ENCODE measurements at places on chromosomes 1 and 21.

GRCh38 chr1:51997974-51998382, 7.5 kb upstream of the RAB3B start:
- no peak for DNase-seq

- DNase-seq, result no peak
These were observed 634.8 kb downstream of the MATN1 start for GRCh38 chr1:30088594-30088993.

DNA sequence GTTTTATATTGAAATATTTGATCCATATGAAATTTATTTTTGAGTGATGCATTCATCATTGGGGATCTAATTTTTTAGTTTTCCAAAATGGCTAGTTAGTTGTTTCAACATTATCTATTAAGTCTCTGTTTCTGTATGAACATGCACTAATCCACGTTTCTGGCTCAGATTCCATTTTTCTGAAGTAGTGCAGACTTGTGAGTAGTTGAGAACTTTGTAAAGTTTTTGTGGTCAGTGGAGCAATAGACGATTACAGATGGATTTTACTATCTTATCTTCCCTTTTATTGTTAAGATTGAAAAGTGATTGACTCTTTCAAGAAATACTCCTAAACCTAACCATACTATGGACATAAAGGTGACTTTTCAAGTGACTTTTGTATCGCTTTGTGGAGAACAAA, 16.7 kb downstream of the SOAT1 start:
- DNase-seq, result no peak

GRCh38 chr1:47696737-47697441, 259.0 kb downstream of the FOXD2 start:
- no peak for DNase-seq

DNA sequence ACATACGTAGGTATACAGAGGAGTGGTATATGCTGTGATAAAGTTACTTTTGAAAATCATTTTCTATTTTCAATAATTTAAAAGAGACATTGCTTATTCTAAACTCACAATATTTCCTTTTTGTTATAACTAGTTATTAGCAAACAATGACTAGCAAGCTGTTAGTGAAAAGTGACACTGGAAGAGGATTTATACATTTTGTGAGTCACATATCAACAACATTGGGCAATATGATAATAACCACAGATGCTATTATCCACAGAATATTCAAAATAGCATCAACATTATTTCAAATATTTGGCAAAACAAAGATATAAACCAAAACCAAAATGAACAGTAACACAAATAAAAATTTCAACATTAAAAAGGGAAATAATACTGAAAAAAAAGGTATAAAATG, 104.0 kb upstream of the HP1BP3 start:
- DNase-seq, result no peak

DNA sequence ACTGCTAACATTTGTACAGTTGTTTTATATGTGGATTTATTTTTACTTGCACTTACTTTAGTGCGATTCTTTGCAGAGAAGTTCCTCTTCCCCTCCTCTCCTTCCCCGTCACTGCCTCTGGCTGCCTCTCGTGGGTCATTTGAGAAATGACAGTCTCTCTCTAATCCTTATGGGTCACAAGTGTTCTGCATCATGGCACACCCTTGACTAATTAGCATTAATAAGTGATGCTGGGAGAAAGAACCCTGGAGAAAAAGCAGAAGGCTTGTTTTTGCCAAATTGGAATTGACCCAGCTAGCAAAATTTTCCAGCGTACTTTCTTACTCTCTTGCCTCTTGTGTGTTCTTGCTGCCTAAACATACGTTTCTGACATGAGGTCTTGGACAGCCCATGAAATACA, 301.2 kb downstream of the DUSP10 start:
- DNase-seq, result no peak

GRCh38 chr1:55309053-55309452, 93.9 kb upstream of the USP24 start:
- no peak for DNase-seq

GRCh38 chr1:4551706-4552105, 102.7 kb upstream of the AJAP1 start:
- DNase-seq, result no peak

DNA sequence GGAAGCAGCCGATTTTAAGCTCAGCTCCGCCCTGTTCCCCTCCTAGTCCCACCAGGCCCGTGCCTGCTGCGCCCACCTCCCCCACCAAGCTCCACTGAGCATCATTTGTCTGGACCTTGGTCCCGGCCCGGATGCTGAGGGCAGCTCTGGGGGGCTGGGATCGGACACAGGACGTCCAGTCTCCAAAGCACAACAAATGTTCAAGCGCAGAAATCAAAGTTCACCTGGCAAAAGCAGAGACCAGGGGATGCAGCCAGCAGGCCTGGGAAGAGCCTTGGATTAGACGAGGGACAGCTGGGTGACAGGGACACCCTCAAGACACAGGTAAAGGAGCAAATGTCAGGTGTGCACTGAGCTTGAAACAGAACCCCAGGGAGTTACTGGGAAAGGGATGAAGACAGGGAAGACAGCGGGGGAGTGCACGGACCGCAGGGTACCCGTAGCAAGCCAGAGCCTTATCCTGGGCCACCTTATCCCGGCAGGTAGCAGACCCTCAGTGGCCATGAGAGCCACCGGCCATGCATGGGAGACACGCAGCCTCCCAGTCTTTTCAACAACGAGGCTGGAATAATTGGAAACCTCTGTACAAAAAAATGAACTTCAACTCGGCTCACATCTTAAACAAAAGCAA, 22.2 kb upstream of the TMEM52 start:
- no peak for DNase-seq

DNA sequence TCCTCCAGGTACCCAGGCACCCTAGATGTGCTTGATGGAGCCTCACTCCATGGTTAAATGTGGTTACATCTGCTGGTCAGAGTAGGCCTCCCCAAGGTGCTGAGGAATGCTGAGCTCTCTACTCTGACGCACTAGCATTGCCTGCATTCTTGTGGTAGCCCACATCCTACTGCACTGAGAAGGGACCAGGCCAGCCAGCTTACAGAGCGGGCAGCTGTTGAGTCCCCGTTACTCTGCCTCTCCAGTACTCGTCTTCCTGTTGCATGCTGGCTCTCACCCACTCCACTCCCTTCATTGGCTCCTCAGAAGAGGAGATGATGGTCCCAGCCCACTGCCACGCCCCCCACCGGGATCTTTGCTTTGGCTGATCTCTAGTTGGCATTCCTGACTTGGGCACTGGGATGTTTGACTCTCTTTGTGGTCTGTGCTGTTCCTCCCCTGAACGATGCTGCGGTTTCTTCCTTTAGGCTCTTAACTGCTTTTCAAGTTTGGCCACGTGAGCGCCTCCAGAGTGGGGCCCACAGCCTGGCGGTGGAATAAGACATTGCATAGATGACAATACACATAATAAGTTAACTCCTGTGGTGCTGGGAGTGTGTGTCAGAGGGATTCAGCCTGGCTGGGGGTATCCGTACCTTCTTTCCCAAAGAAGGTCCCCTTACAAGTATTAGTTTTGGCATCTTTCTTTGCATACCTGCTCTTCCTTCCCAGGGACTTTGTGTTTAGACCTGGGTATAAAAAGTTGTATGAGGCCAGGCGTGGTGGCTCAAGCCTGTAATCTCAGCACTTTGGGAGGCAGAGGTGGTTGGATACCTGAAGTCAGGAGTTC, 18.6 kb downstream of the AZIN2 start:
- DNase-seq, result peak; percentile 38

DNA sequence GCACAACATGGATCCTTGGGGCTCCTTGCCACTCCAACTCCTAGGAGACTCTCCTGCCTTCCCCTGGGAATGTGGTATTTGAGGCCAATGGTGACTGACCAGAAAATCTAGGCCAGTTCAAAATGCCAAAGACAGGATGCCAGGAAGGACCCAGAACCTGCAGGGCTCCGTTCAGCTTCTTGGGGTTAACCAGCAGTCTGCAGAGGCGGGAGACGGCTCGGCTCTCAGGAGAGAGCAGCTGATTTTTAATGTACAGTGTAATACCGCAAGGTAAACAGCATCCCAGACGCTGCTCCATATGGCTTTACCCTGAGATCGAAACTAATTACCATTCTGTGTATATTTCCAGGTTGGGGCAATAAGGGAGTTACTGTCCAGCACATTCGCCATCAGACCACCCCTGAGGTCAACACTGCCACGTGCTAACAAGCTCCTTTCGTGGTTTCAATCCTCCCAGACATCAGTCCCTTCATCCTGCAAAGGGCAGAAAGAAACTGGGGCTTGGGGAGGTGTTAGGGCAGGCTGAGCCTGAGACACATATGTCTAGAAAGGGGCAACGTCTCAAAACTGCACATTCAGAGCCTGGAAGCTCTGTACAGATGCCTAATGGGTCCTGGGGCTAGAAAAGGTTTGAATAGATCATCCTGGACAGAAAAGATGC, 16.7 kb downstream of the ITPKB start:
- DNase-seq, result no peak

DNA sequence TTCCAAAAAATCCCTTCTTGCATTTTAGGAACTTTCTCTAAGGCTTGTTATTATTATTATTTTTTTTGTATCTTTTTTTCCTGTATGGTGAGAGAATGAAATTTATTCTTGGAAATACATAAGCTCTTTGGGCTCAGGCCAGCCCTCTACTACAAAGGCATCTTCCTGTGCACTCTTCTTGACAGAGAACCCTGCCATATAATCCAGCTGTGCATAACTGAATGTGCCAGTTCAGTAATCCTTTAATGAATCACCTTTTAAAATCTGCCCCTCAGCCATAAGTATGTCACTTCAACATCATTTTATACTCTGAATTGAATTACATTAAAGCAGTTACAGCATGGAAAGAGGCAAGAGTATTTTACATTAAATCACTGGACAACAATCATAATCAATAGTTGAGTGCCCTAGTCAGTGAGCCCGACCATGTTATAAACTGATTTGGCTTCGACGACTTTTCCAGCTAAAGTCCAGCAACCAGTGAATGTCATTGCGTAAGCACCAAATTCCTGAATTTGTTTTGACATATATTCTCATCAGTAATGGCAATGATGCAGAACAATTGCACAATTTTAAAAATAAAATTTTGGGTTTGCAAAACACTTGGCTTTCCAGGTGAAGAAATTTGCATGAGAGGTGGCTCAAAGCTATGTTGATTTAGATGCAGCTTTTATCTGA, 59.2 kb upstream of the KCNK2 start:
- no peak for DNase-seq

GRCh38 chr1:36576551-36577110, 93.9 kb upstream of the CSF3R start:
- no peak for DNase-seq

- no peak for DNase-seq
These were observed 13.0 kb downstream of the NES start for GRCh38 chr1:156664046-156664766.

- no peak for DNase-seq
These were observed 4.9 kb upstream of the KIF14 start for GRCh38 chr1:200625381-200625824.

Data from NCI-H187 treated with DMSO at 0.1 percent for 48 hours (cell line).